Esophagus squamous epithelium (tissue), 5 donors: ENCODE measurements at places on chromosomes 12 and 14.

DNA sequence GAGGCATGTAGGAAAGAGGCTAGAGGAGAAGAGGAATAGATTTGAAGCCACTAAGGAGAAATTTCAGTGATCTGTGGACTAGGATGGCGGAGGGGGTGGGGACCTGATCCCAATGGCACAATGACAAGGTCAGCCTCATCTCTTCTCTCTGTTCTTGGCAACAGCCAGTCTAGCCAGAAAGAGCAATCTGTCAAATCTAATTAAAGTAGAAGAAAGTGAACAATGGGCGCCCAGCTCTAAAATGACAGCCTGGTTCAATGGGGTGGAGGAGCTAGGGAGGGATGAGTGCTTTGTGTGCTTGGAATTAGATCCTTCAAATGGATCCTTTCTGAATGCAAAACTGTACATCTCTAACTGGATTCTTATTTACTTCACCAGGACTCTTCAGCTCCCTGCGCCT is 37.2 kb upstream of the TUBA1C start:
- no peak for DNase-seq

GRCh38 chr12:100741084-100741711 is 53.4 kb upstream of the ANO4 start:
- no peak for DNase-seq

GRCh38 chr14:60512973-60513571 is 4.1 kb downstream of the SIX6 start:
- DNase-seq = no peak

- no peak for DNase-seq
Measured at GRCh38 chr12:110007881-110008280, 8.7 kb downstream of the ANKRD13A start.

DNA sequence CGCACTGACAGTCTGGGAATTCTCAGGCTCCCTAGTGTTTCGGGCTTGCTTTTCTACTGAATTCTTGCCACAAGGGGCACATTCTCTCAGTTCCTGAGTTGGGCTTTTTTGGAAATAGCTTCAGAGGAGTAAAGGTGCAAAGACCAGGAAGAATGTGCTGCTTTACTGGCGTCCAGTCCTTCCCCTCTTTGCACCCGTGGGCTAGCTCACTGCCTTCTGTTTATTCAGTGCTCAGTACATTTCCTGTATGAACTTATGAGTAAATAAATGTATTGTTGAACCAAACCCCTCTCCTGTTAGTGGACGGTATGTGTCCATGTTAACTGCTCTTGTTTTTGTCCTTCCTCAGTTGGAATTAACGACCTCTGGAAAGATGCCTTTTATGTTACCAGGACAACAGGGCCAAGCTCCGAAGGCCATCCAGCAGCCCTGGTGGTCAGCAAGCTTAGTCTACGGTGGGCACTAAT is 24.0 kb downstream of the GSG1 start:
- no peak for DNase-seq
